Progenitor cell of endocrine pancreas (in vitro differentiated cells): ENCODE measurements at places on chromosomes 2 and 18.
A peak's percentile ranks its signal among the peaks of the same experiment; 100 is the strongest.

DNA sequence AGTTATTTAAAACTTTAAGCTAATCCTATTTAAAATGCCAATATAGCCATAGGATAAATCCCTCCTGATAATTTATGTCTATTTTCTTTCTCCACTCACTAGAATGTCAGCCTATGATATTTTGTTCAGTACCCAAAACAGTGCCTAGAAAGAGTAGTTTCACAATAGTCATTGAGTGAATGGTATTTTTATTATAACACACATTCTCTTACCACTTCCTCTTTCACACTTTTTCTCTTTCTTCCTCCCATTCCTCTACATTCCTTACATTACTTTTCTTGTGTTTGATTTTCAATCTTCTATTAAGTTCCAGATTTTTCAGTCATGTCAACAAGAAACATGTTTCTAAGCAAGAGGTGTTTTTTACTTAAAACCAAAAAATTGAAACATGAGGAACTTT, 327.6 kb upstream of the UBE2E3 start:
- DNase-seq, result no peak

DNA sequence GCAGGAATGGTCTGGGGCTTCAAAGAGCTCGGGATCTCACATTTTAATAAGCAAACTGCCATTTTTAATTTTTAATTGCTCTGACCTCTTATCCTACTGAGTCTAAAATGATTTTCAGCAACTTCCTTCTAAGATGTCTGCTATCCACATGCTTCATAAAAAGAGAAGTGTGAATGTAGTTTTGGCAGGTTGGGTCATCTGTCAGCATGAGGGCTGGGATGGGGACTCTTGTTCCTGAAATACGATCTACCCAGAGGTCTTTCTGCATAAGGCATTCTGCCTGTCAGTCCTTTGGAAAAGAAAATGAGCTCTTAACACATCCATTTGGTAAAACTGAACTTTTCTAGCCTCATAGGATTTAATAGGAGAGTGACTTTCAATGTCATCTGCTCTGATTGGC, 252.8 kb upstream of the APCDD1 start:
- DNase-seq, result no peak

DNA sequence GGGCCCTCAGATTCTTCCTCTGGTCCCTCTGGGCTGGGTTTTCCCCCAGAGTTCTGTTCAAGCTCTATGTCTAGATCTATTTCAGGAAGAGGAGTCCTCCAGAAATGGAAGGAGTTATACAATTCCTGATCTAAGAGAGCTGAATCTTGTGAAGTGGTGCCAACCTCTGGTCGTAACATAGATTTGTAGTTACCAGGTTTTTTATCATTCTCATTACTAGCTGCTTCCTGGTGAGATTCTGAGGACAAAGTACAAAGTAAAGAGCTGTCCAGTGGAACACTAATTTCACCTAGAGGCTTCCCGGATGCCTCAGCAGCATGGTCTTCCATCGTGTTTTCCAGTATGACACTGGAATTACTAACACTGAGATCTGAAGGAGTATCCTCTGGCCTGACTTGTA, 44.1 kb downstream of the PPP4R1 start:
- DNase-seq, result no peak

GRCh38 chr2:212237350-212238095, 301.1 kb downstream of the ERBB4 start:
- peak; percentile 16 for DNase-seq

DNA sequence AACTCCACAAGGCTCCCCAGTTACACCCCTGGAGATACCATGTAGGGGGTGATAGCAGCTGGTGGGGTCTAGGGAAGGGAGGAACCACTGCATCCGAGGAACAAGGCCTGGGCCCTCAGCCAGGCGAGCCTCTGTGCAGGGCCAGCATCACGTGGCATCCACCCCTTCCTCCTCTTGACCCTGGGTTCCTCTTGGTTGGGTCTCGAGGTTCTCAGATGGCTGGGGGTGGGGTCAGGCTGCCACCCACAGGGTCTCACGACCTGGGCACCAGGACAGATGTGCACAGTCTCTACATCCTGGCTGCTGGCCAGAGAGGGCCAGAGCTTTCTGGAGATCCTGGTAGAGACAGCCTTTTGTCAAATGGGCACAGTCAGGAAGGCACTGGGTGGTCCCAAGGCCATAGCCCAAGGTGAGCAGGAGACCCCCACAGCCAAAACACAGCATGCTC, 10.4 kb downstream of the HS6ST1 start:
- DNase-seq, result no peak
